Endothelial cell (in vitro differentiated cells): ENCODE measurements at places on chromosomes 6 and 20. TPM values are rescaled to one million over a fixed set of nuclear protein-coding genes. Genes with fewer than 3 reads are reported as not detected.

LKAAEAR1 gene
- not detected for total RNA-seq

FAM110A gene
- 7.2 TPM for total RNA-seq

PRND gene
- total RNA-seq: 371 TPM

DNA sequence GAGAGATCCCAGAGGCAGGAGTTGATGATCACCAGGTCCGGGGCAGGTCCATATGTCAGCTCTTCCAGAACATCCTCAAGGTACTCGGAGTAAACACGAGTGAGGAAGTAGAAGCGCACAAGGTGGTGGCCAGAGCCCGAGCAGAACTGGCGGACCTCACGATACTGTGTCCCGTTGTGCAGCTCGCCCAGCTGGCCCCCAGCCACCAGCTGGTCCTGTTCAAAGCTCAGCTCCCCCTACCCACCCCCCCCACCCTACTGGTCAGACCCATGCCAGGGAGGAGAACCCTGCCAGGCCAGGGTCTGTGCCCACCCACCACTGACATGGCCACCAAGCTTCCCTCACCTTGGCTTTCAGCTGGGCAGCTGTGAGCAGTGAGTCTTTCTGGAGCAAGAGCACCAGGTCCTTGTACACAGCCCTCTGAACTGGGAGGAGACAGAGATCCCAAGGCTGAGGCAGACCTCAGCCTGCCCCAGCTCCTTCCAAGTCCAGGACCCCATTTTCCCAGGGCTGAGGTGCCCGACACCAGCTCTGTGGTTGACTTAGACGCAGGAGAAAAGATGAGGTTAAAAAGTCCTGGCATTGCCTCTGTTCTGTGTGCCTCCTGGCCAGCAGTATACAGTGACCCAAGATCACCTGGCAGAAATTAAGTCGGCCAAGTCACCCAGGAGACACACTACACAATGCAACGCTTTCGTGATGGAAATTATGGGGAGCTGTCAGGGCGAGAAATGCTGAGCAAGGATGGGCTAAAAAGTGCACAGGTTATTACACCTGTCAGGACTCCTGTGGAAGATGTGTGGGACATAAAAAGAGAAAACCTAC is 1.4 kb downstream of the PCED1A start:
- H3K4me3 ChIP-seq: peak overlapping the region; percentile 91
- H3K27ac ChIP-seq: peak overlapping the region; percentile 79
- peaks cover 21% of the 10 kb centered on the region for H3K4me1 ChIP-seq
- H3K36me3 ChIP-seq: peaks cover 24% of the 10 kb centered on the region
